8988T (cell line): ENCODE measurements at places on chromosomes 6 and 20.

GRCh38 chr6:160419488-160419887 is 71.3 kb downstream of the SLC22A3 start:
- no peak for DNase-seq

- DNase-seq = no peak
Measured at GRCh38 chr6:43708860-43709653, 21.5 kb upstream of the MRPS18A start.

- no peak for DNase-seq
Measured at GRCh38 chr6:5850848-5851255, 155.9 kb downstream of the NRN1 start.

DNA sequence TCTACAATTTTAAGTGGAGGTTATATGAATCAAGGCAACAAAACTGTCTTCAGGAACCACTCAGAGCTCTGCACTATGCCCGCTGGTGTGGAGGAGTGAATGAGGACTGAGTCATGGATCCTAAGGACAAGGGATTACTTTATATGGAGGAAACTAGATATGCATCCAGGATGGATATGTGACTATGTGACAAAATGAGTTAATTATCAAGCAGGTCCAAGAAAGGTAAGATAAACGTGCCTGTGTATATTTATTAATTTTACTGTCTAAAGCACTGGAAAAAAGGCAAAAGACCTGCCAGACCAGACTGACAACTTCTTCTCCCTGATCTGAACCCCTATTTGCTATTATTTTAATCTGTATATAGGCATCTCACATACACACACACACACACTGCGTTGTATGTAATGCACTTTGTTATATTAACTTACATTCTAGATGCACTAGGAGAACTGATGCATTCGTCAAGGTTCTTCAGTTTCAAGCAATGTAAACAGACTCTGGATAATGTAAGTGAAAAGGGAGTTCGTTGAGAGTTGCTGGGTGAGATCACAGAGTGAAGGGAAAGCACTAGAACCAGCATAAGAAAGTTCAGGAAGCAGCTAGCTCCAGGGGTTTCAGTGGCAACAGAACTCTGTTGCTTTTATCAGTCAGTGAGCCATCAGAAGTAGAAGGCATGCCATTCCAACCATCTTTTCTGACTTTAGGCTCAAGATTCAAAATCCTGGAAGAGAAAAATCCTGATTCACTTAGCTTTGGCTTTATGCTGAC is 26.4 kb upstream of the ADGRG6 start:
- no peak for DNase-seq

DNA sequence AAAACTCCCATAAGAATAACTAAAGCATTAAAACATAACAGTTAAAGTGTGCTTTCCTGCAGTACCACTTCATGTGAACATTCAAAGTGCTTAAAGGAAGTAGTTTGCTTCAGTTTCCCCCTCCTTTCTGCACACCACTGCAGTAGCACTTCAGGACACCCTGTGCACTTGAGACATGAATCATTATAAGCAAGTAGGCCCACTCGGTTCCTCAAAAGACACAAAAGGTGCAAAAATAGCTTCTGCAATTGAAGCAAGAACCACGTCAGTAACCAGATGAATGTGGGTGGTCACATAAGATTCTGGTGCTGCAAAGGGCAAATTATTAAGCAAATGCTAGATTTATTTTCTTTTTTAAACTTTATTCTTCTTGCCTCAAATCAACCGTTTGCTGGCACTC is 160.6 kb downstream of the HIVEP2 start:
- no peak for DNase-seq

GRCh38 chr20:60804918-60805630 is 447.0 kb upstream of the CDH4 start:
- DNase-seq = no peak

DNA sequence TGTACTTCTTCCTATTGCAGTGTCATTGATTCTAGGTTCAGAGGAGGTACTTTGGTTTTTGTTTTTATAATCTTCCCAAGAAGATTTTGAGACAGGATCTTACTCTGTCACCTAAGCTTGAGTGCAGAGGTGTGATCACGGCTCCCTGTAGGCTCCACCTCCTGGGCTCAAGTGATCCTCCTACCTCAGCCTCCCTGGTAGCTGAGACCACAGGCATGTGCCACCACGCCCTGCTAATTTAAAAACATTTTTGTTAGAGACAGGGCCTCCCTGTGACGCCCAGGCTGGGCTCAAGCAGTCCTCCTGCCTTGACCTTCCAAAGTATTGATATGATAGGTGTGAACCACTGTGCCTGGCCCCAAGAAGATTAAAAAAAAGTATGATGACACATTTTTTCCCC is 3.4 kb upstream of the SLC17A5 start:
- no peak for DNase-seq

DNA sequence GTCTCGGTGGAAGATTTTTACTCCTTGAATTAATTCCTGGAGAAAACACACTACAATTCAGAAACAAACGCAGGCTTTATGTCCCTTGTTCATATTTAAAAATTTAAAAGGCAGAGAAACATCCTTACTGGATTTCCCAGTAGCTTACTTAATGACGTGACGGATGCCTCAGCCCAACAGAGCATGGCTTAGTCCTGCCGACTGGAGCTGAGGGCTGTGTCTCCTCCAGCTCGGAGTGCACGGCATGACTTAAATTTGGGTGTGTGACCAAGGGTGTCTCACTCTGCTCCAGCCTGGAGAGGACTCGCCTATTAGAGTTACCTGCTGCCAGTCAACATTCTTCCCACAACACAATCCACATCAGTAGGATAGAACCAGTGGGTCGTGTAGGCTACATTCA is 107.1 kb downstream of the PSMB1 start:
- DNase-seq = no peak

- DNase-seq = no peak
Measured at GRCh38 chr6:39341937-39342336, 19.4 kb upstream of the KCNK16 start.

DNA sequence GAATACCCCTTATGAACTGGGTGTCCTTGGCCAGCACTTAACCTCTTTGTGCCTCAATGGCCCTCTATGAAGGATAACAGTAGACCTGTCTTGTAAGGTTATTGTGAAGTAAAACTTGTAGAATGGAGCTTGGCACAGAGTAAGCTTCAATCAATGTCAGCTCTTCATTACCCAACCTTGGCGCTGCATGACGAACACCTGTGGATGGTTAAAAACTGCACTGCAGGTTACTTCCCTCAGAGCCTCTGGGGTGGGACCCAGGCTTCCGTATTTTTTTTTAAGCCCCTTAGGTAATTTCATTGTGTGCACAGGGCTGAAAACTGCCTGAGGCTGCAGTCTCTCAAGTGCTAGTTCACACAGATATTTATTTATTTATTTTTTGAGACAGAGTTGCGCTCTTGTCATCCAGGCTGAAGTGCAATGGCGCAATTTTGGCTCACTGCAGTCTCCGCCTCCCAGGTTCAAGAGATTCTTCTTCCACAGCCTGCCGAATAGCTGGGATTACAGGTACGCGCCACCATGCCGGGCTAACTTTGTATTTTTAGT is 42.8 kb upstream of the SLC23A2 start:
- DNase-seq = no peak

DNA sequence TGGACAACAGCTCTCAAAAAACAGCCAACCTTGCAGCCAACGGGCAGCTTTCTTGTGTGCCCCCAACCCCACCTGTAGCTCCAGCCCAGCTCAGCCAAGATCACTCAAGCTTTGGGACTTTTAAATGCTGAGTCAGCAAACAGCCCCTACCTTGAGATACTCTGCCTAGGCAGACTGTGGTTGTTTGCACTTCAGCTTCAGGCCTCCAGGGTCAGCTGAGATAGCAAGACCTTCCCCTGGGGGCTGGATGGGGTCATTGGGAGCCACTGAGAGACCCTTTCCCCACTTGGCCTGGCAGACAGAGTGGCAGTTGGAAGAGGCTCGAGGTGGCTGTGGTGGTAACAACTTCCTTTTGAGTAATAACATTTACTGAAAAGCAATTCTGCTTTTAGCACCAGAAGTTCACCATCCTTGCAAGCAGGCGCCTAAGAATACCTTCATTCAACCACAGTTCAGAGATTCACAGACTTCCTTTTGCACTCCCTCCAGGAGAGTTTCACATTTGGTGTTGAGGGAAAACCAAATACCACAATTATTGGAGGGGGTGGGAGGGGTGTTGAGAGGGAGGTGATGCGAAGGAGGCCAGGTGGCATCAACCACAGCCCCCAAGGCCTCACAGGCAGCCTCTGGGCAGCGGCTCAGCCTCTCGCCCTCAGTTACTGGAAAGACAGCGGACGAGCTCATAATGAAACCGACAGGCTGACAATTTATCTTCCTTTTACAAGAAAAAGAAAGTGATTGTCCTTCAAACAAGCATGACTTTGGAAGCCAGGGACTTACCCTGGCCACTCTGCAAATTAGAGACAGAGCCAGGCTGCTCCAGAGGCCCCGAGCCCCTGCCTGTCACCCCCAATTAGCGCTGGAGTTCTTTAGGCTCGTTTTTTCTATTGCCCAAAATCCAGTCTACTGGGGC is 148.1 kb downstream of the CEBPB start:
- no peak for DNase-seq

GRCh38 chr6:52994031-52994838 is 849 bp downstream of the GSTA4 start:
- no peak for DNase-seq

- DNase-seq = no peak
Measured at GRCh38 chr6:43724914-43725642, 37.5 kb upstream of the MRPS18A start.

GRCh38 chr20:9092655-9093054 is 23.8 kb downstream of the PLCB4 start:
- DNase-seq = no peak

DNA sequence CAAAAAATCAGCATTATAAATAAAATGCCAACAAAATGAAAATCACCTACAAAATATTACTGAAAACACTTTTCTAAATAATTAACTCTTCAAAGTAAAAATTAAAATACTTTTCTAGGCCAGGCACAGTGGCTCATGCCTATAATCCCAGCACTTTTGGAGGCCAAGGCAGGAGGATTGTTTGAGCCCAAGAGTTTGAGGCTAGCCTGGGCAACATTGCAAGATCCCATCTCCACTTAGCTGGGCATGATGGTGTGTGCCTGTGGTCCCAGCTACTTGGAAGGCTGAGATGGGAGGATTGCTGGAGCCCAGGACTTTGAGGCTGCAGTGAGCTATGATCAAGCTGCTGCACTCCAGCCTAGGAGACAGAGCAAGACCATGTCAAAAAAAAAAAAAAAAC is 6.4 kb downstream of the SERPINB9 start:
- DNase-seq = no peak

DNA sequence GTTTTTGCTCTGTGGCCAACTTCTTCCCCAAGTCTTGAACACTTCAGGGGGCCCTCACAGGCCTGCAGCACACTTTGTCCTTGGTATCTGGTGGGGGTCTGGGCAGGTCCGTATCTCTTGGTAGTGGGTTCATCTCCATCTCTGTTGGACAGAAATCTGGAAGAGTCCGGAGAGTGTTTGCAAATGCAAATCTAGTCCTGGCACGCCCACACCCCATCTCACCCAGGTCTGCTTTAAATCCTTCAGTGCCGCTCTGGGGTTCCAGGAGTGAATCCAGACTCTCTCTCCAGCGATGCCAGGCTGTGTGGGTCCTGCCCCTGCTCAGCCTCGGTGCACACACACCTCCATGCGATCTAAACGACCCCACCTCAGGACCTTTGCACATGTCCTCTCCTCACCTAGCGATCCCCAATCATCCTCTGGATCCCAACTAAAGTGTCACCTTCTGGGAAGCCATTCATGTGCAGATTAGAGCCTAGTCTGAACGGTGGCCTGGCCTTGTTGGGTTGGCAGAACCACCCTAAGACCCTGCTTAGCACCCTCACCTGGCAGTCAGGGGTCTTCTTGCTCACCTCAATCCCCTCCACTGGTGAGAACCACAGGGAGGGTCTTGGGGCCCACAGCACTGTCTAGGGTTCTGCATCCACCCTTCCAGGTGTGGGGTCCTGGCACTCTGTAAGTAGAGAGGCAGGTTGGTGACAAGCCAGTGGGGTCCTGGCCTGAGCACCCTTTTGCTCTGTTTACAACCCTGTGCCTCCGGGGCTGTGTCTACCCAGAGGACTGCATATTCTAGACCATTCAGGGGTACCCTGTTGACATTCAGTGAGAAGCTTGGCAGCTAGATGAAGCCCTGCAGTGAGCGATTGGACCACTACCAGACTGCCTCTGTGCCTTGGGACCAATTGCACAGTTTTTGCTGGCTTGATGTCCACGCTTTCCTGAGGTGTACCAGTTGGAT is 100.8 kb downstream of the SYCP2 start:
- no peak for DNase-seq

DNA sequence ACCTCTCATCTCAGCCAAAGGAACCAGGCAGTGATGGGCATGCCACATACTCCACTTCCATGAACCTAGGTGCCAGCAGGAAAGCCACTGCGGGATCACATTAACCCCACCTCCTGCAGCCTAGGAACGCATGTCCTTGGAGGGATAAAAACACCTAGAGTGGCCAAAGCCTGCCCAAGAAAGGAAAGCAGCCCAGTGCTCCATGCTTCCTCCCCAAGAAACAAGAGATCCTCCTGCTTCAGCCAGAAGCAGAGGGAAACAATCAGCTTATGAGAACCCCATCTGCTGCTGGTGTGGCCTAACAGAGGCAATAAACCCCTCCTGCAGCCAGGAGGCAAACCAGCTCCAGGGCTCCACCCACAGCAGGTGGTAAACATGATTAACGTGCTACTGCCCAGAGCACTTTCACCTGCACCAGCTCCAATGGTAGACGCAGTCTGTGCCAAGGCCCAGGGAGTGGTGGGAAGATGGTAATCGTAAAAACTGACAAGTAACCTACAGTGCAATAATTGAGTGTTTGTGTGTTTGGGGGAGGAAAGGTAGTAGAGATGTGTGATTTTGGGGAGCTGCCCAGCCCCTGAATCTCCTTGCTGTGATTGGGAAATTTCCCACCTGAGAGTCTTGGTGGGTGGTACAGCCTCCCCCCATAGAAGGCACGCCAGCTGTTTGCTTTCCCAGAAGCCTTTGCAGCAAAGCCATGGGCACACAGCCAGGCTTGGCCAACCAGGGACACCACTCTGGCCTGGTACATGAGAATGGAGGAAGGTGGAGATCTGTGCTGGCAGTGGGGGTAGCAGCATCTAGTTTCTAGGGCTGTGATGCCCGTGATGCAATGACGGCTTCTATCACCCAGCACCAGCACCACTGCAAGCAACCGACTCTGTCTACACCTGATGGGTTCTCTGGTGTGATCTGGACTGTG is 50.6 kb upstream of the TBC1D7 start:
- no peak for DNase-seq

- no peak for DNase-seq
Measured at GRCh38 chr20:34069341-34070078, 42.5 kb downstream of the EIF2S2 start.
